CD4-positive, alpha-beta T cell treated with Interleukin-21 for 1 hour (primary cell): ENCODE measurements at places on chromosomes 6 and 20.

DNA sequence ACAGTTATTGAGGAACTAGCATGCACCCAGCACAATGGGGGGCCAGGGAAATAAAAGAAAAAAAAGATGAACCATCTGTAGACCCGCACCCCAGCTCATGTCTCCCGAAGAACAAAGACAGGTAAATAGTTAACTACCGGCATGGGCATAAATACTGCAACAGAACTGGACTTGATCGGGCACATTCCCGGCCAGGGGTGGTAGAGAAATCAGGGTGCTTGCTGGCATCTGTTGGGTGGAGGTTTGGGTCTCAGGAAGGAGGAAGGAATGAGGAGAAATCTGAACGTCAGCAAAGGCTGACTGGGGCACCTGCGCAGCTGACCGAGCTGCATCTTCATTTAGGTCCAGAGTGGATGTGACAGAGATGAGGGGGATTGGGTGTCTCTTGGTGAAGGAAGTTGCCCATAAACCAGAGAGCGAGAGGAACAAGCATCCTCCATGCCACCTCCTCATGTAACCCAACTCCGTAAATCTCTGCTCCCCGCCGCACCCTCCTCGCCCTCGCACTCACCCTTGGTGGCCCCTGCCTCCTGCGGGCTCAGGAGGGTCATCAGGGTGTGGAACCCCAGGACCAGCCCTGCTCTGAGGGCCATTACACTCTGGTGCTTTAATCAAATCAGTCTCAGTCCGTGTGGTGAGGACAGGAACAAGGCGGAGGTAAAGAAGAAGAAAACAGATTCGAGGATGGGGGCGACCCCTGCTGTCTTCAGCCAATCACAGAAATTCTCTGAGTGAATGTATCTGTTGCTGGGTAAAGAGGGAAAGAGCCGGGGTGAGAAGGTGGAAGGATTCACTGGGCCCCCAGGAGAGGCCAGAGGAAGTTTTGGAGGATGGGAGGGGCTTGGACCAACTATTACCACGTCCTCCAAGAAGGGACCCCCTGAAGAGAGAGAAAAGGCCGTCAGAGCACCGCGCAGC lies at the start of gene HLA-DOA:
TSS of gene HLA-DOA (minus strand) at position 648 of the 918 bp plus-strand sequence.
- peak; percentile 69 for DNase-seq

- DNase-seq, result no peak
These were observed 93.3 kb downstream of the ADGRB3 start for GRCh38 chr6:68728159-68728979.

DNA sequence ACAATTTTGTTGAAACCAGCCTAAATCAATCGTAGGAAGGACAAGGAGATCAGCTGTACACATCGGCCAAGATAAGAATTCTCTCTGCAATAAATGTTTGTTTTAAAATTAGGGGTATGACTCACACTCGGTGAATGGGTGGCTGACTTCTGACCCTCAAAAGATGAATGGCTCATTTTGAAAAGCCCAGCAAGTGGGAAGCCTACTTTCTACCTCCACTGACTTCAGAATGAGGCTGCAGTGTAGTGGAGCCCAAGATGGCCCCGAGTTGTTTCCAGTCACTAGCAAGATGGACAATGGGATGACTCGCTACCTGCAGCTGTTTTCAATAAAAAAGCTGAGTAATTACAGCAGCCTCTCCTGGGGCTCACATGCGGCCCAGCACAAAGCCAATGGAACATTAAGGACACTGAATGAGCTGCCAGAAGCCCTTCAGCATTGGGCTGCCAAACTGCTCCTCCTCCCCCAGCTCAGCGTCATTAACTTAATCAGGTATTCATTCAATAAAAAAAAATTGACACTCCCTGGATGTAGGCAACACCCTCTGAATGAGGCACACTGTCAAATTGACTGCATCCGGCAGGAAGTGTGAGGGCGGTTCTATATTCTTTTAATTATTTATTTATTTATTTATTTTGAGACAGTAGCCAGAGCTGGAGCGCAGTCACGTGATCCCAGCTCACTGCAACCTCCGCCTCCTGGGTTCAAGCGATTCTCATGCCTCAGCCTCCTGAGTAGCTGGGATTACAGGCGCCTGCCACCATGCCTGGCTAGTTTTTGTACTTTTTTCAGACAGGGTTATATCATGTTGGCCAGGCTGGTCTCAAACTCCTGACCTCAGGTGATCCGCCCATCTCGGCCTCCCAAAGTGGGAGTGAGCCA lies 107.3 kb downstream of the GMPR start:
- DNase-seq, result no peak

DNA sequence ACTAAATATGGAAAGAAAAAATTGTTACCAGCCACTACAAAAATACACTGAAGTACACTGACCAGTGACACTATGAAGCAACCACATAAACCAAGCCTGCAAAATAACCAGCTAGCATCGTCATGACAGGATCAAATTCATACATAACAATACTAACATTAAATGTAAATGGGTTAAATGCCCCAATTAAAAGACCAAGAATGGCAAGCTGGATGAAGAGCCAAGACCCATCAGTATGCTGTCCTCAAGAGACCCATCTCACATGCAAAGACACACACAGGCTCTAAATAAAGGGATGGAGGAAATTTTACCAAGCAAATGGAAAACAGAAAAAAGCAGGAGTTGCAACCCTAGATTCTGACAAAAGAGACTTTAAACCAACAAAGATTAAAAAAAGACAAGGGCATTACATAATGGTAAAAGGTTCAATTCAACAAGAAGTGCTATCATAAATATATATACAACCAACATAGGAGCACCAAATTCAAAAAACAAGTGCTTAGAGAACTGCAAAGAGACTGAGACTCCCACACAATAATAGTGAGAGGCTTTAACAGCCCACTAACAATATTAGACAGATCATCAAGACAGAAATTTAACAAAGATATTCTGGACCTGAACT lies 104.8 kb downstream of the HACE1 start:
- no peak for DNase-seq

DNA sequence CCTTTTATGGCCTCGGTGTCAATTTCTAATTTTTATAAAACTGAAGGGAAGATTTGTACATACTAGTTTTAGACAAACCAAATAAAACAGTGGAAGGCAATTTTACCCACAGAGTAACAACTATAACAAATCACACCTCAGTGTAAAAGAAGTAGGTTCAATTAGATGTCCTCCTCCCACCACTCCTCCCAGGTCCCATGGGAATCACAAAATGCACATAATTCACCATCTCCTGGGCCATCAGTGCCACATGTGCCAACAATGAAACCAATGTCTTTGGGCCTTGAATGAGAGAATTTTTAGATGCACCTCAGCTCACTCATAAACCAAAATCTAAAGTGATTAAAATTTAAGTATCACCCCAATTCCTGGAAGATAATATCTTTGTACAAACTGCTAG lies 267.8 kb downstream of the BTBD9 start:
- no peak for DNase-seq

DNA sequence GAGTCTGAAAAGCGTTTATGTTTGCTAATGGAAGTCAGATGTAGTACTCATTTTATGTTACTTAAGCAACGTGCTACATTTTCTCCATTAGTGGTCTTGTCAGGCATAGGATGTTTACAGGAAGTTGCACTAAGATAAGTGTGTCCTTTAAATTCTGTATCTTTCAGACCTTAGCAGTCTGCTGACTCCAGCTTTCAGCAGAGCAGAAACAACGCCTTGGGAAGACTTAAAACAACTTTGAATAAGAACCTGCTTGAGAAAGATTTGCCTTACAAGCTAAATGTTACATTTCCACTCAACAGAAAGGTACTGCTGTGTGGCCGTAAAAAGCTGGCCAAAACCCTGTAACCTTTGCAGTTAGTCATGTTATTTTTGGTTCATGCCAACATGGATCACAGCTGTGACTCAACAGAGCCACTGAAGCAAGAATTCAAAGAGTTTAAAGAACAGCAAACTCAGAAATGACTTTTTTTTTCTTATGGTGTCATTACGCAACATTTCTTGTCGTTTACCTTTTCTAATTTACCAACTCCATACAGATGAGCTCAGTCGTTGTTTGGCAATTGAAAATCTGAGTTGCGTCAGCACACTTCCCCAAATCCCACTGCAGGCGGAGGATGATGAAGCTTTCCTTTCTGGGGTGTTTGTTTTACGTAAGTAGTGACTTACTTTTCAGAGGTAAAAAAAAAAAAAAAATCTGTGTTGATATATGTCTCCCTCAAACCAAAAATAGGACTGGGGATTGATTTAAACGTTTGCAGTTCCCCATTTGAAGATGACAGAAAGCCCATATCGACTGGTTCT lies 27.9 kb upstream of the BMP6 start:
- DNase-seq, result peak; percentile 6

DNA sequence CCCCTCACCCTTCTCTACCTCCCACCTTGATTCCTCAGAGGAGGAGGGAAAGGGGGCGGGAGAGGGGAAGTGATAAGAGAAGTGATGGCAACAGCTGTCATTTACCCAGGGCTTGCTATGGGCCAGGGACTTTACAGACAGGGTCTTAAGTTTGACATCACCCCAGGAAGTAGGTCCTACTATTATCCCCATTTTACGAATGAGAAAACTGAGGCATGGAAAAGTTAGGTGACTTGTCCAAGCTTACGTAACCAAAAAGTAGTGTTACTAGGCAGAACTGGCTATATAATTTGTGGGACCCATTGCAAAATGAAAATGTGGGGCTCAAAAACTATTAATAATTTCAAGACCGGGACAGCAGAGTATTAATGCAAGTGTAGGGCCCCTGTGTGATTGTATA lies 10.5 kb upstream of the FANCE start:
- DNase-seq, result no peak

GRCh38 chr20:32206760-32207625 lies 550 bp downstream of the PLAGL2 start:
- DNase-seq, result peak; percentile 20
